ENCODE measurements at places on chromosomes 2 and 18. TPM values are rescaled to one million over a fixed set of nuclear protein-coding genes. Genes with fewer than 3 reads are reported as not detected.

The FEV gene
- not detected for total RNA-seq

The ALPP gene
- not detected for total RNA-seq

The ANKRD30BL gene
- not detected for total RNA-seq

The CFAP210 gene
- not detected for total RNA-seq

The RND3 gene
- total RNA-seq, result not detected

The HOXD8 gene
- not detected for total RNA-seq

DNA sequence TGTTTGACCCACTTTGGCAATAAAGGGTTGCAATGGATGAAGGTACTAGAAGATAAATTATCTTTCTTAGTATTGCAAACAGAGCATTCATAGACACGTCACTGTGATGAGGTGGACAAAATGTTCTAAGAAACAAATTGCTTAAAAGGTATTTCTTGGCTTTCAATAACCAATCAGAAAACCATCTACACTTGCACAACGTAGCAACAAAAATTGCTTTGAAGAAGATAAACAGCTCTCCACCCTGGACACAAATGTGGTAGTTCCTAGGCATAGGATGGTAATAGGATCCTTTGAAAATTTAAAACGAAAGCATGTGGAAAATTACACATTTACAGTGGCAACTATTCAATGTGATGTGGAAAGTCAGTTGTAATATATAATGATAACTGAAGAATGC lies 439.9 kb upstream of the ETAA1 start:
- DNase-seq, result no peak

DNA sequence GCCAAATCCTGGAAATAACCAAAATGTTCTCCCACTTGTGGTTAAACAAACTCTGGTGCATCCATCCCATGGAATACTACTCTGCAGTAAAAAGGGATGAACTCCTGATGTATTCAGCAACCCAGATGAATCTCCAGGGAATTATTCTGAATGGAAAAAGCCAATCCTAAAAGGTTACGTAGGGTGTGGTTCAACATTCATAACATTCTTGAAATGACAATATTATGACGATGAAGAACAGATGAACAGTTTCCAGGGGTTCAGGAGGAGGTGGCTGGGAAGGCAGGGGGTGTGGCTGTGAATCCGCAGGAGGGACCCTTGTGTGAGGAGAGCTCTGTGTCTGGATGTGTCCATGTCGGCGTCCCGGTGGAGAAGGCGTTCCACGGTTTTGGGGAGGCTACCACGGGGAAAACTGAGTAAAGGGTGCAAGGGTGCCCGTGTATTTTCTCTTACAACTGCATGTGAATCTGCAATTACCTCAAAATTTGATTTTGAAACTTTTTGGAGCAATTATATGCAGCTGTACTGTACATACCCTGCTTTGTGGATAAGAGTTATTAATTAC lies 47.3 kb downstream of the KCNG2 start:
- DNase-seq, result no peak

- no peak for DNase-seq
Observed at GRCh38 chr2:168635065-168635577, 167.3 kb upstream of the NOSTRIN start.

GRCh38 chr2:144625626-144626025 lies 105.7 kb upstream of the ZEB2 start:
- no peak for DNase-seq

- no peak for DNase-seq
Observed at GRCh38 chr2:102986826-102987490, 225.1 kb downstream of the TMEM182 start.

DNA sequence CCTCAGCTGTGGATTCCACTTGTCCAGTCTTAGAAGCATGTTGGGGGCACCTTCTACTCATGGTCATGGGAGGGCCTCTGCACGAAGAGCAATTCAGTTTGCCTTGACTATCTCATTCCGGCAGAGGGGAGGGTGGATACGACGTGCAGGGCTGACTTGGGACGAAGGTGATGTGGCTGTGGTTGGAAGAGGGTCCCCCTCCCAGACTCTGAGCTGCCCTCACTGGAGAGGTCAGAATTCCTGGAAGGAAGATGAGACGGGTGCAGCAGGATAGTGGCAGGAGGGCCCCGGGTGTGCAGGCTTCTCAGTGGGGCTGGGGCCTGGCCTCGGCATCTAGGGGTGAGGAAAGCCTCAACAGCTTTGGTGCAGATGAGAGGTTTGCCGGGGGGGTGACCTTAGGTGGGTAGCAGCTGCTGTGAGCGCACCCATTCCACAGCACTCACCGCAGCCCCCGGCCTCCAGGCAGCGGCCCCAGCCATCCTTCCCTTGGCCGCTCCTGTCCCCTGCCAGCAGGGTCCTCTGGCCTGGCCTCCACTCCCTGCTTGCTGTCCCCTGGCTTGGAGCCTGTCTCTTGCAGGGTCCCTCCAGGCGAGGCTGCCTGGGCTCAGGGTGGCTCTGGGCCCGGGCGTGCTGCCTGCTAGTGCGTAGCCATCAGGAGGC lies 3.2 kb downstream of the RNPEPL1 start:
- DNase-seq, result no peak

DNA sequence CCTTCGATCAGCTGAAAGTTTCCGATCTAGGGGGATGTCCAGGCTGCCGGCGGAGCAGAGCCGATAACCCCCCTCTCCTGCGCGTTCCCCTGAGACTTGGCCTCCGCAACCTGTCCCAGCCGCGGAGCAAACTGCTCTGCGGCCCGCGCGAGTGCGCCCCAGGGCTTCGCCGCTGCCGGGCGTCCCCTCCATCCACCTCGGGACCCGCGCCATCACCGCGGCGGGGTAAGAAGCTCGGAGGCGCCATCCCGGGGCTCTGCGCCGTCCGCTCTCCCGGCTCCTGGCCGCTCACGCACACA lies 990 bp upstream of the GDF7 start:
- peak; percentile 19 for DNase-seq

DNA sequence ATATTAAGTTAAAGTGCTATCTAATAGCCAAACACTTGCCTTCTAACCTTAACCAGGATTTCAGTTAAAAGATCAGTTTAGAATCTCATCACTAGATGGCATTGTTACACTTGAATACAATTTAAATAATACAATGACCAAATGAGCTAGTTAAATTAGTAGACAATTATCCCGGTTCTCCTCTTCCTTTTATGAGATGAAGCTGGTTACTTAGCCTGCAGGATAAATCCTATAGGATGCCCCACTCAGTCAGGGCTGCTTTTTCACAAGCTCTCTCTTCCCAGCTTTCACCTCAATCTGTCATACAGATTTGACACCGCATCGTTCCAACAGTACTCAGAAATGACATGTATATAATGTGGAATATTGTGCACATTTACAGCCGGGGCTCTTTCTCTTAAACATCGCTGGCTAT lies 678.8 kb downstream of the KCNJ3 start:
- DNase-seq, result no peak

- DNase-seq, result no peak
Observed at GRCh38 chr2:180003073-180003472, 4.0 kb downstream of the CWC22 start.

- DNase-seq, result peak; percentile 63
Observed at GRCh38 chr2:177724398-177725287, 332.1 kb downstream of the AGPS start.

- no peak for DNase-seq
Observed at GRCh38 chr2:121804340-121804739, 48.9 kb downstream of the TSN start.

DNA sequence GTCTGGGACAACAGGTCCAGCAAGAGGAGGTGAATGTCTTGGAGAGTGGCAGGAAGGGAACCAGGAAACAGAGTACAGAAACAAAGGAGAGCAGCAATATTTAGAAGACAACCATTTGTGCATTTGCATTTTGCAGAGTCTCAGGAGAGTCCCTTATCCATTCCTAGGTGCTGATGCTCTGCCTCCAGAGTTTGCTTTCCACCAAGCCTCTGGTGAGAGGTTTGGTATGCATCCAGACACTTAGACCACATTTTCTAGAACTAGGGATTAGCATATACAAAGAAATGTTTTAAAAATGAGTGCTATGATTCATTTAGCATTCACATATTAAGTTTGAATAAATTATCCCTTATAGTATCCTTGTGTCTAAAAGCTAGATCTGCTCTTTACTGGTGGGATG lies 18.5 kb upstream of the LRATD1 start:
- no peak for DNase-seq

- no peak for DNase-seq
Observed at GRCh38 chr2:231745303-231746038, 35.6 kb downstream of the PDE6D start.
